ENCODE measurements at places on chromosomes 1 and 21.

GRCh38 chr21:36628761-36629460, 70.0 kb upstream of the SIM2 start:
- no peak for DNase-seq

DNA sequence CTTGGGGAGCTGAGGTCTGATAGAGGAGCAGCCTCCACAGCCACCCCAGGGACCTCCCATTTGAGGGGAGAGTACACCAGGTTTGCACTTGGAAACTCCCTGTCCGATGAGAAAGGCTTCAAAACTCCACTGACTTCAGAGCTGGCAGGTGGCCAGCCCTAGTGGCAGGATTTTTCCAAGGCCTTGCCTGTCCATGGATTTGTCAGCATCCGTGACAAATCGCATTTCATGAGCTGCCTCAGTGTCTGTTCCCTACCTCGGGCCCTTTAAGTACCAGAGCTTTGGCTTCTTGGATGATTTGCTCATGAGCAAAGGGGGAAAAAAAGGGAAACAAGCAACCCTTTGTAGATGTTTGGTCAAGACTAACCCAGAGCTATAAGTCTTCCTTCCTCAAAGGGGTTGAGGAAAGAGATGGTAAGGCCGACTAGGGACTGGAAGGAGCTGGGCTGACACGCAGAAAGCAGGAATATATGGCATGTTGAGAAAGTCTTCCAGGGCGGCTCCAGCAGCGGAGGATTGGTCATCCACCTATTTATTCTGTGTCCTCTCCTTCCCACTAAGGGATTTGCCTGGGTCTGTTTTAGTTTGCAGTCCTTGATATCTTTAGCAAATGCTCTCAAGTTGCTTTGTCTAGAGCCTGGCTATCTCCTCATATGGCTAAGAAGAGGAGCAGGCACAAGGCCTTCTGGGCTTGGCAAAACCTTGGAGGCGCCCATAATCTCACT, 2.7 kb upstream of the HSPG2 start:
- DNase-seq = no peak

- peak; percentile 66 for DNase-seq
Observed at GRCh38 chr21:44477131-44477530, 21.8 kb downstream of the LRRC3 start.

DNA sequence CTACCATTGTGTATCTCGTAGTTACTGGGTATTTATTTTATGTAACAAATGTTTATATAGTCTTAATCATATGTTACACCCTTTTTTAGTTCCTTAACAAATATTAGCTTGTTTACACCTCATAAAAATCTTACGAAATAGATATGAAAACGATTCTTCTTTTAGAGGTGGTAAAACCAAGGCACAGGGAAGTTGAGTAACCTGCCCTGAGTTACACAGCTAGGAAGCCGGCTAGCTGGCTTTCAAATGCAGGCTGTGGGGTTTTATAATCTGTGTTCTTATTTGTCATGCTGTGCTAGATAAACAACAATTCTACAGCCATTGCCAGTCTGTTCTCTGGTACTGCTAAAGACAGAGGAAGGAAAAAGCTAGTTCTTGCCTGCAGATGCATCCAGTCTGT, 109.6 kb downstream of the NOS1AP start:
- no peak for DNase-seq

DNA sequence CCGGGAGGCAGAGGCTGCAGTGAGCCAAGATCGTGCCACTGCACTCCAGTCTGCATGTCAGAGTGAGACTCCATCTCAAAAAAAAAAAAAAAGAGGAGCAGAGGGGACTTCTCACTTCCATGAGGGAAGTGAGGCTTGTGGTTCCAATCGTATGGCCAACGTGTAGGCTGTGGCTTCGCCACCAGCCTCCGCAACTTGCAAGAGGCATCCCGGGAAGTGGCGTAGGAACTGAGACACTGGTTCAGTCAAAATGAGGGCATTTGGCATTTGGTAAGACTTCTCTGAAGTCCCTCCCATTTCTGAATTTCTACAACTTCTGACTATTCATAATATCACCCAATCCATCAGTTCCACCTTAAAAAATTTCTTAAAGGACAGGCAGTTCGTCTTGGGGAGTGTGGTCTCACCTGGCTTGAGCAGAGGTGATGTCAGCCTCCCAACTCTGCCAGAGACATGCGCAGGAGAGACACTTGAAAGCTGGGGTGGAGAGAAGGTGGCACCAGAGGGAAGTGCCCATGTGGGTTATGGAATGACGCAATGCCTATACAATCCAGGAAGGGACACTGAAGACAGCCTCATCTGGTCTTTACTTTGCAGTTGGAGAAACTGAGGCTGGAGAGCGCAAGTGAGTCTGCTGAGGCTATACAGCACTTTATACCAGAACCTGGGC, 17.2 kb downstream of the KAZN start:
- no peak for DNase-seq

DNA sequence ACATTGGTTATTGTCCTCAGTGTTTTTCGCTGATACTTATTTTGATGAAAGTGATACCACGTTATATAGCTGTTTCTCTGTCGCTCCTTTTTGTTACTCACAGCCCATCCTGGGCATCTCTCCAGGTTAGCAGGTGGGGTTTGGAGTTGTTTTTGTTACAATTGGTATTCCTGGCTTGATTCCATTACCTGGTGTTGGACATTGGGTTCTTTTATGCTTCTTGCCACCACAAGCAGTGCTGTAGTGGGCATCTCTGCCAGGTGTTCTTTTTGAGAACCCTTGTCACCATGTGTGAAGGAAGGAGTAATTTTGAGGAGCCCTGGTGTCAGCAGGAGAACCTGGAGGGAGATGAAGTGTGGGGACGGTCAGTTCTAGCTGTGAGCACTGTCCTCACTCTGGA, 47.5 kb upstream of the PWP2 start:
- peak; percentile 43 for DNase-seq

GRCh38 chr1:47229031-47229885, 2.8 kb downstream of the TAL1 start:
- no peak for DNase-seq

DNA sequence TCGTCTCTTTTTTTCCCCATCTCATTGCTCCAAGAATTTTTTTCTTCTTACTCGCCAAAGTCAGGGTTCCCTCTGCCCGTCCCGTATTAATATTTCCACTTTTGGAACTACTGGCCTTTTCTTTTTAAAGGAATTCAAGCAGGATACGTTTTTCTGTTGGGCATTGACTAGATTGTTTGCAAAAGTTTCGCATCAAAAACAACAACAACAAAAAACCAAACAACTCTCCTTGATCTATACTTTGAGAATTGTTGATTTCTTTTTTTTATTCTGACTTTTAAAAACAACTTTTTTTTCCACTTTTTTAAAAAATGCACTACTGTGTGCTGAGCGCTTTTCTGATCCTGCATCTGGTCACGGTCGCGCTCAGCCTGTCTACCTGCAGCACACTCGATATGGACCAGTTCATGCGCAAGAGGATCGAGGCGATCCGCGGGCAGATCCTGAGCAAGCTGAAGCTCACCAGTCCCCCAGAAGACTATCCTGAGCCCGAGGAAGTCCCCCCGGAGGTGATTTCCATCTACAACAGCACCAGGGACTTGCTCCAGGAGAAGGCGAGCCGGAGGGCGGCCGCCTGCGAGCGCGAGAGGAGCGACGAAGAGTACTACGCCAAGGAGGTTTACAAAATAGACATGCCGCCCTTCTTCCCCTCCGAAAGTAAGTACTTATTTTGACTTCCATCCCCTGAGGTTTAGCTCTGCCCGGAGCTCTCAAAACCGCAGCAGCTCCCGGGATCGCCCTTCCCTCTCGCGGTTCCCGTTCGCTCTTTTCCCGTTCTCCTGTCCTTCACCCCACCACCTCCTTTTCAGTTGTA, 1.5 kb downstream of the TGFB2 start:
- DNase-seq = peak; percentile 70

DNA sequence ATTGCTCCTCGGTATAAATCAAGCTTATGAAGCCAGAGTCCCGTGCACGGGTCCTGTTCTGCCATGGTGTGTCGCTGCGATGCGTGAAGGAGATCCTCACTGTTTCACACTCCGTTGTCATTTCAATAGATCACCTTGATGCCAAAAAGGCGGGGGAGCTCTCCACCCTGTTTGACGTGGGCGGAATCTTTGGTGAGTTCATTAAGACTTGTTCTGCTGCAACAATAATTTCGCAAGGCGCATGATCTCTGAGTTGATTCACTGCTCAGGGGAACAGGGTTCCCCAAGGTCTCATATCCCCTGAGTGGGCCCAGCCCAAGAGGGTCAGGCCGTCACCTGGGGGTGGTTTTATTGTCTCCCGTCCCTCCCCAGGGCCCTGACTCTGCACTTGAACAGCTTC, 50.0 kb downstream of the SLC37A1 start:
- peak; percentile 37 for DNase-seq
